ENCODE measurements at places on chromosomes 6 and 20.

- H3K4me1 ChIP-seq = peaks cover 11% of the 10 kb centered on the region
- H3K27ac ChIP-seq = no peak overlapping the region
- H3K36me3 ChIP-seq = no peaks in the 10 kb centered on the region
- H3K27me3 ChIP-seq = no peaks in the 10 kb centered on the region
- no peak overlapping the region for H3K4me3 ChIP-seq
Measured at GRCh38 chr6:33630014-33630413, 8.9 kb downstream of the ITPR3 start.

GRCh38 chr20:32484958-32485769 lies 100.0 kb downstream of the NOL4L start:
- DNase-seq = no peak
- peaks cover 6% of the 10 kb centered on the region for H3K4me1 ChIP-seq
- no peaks in the 10 kb centered on the region for H3K36me3 ChIP-seq
- H3K27me3 ChIP-seq = no peaks in the 10 kb centered on the region
- peak overlapping the region; percentile 70 for H3K4me3 ChIP-seq
- H3K27ac ChIP-seq = no peak overlapping the region

DNA sequence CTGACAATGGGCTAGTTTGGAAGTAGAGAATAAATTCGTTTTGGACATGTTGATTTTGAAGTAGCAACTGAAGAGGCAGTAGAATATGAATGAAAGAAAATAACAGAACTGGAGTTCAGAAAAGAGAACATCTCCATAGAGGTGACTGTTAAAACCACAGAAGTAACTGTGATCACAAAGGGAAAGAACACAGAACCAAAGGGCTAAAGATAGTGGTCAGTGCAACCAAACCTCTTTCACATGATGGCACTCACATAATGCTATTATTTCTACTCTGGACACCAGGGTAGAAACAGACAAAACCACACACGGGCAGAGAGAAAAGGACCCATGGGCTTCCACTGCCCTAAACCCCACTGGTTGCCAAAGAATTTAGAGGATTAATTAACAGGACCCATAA lies 58.5 kb downstream of the CDK19 start:
- no peaks in the 10 kb centered on the region for H3K4me1 ChIP-seq
- H3K4me3 ChIP-seq = no peak overlapping the region
- DNase-seq = no peak
- no peaks in the 10 kb centered on the region for H3K36me3 ChIP-seq

DNA sequence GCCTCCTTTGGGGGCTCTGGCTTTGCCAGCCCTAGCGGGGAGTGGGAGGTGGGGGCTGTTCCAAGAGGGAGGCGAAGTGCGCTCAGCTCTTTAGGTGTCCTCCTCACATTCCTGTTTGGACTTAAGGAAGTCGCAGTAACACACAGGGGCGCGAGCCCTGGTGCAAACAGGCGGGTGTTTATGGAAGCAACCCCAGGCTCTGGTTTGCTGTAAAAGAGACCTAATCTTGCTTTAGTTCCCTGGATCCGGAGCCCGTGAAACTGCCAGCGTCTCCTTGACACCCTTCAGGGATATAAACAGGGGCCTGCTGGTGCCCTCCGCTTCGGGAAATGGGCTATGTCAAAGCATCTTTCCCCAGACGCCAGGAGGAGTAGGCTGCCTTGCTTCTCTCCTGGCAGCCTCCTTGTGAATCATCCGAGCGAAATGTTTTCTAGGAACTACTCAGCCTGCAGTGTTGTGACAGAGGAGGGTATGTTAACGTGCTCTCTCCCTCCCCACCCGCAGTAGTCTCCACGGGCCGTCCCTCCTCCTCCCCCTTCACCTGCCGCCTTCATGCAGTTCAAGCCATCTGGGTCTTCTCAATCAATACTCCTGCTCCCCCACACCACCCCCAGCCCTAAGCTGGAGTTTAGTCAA lies 168.0 kb upstream of the LRFN2 start:
- no peaks in the 10 kb centered on the region for H3K27me3 ChIP-seq
- H3K4me3 ChIP-seq = no peak overlapping the region
- no peak overlapping the region for H3K27ac ChIP-seq
- 0 out of 2 replicates have a peak, but pooled peaks cover 2% of the 10 kb centered on the region for H3K4me1 ChIP-seq
- DNase-seq = no peak

- no peak overlapping the region for H3K27ac ChIP-seq
- H3K4me1 ChIP-seq = no peaks in the 10 kb centered on the region
- no peak overlapping the region for H3K4me3 ChIP-seq
- no peaks in the 10 kb centered on the region for H3K27me3 ChIP-seq
- no peaks in the 10 kb centered on the region for H3K36me3 ChIP-seq
- no peak for DNase-seq
Measured at GRCh38 chr6:126300735-126301134, 39.2 kb upstream of the CENPW start.

DNA sequence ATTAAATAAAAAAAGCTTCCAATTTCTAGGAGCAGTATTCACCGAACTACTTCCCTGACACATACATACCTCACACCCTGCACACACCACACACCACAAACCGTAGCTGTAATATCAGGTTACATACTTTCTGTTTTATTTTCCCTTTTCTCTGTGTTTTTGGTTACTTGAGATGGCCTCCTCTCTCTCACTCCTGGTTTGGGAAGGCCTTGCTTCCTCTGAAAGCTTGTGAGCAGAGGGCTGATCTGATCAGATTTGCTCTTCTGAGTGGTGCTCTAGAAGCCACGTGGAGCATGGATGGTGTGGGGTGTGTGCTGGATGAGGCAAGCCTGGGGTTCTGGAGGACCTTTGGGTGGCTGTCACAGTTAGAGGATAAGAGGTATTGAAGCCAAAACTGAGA lies 20.9 kb downstream of the UTRN start:
- H3K4me3 ChIP-seq = no peak overlapping the region
- H3K27me3 ChIP-seq = no peaks in the 10 kb centered on the region
- H3K36me3 ChIP-seq = no peaks in the 10 kb centered on the region
- H3K27ac ChIP-seq = no peak overlapping the region

DNA sequence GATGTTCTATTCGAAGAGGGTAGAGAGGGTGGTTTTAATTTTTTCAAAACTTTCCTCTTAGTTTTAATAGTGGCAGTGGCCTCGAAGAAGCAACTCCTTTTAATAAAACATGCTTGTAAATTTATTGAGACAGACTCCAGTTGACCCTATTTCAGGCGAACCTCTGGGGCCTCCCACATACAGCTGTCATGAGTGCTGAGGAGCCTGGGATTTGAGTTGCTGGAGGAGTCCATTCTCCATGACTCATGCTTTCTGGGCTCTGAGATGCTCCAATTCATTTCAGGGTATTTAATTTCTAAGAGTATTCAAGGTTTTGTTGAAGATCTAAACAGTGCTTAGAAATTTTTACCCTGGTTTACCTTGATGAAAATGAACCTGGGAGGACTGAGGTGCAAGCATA lies 580.4 kb downstream of the CBLN4 start:
- H3K4me3 ChIP-seq = no peak overlapping the region
- no peaks in the 10 kb centered on the region for H3K36me3 ChIP-seq
- H3K4me1 ChIP-seq = no peaks in the 10 kb centered on the region
- no peak overlapping the region for H3K27ac ChIP-seq
- H3K27me3 ChIP-seq = no peaks in the 10 kb centered on the region

DNA sequence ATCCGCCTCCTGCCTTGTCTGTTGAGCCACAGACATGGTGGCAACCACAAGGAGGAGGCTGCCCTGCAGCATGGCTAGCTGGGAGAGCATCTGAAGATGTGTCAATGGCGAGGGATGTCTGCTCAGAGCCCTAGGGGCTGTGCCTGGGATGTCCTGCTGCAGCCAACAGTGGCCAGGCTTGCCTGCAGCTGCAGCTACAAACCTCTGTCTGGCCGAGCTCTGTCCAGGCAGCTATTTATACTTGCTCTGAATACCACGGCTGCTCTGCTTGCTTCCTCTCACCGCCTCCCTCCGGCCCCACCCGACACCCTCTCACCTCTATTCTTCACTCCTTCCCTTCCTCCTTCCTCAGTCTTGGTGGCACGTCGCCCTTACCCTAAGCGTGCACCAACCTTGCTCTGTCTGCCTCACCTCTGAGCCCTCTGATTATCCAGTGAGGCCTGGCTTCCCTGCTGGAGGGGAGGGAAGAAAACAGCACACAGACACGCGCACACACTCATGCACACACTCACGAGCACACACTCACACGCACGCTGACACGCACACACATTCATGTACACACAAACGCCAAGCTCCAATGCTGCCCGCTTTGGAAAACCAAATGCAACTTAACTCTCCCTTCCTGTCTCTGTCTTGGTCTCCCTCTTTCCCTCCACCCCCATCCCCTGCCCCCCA lies at the start of gene ANGPT4:
Gene ANGPT4, minus strand, starts transcription at position 210 of the 675 bp plus-strand sequence. Its CDS starts 120 bp downstream, at position 90.
- no peak for DNase-seq
- no peaks in the 10 kb centered on the region for H3K36me3 ChIP-seq
- no peaks in the 10 kb centered on the region for H3K27me3 ChIP-seq
- H3K4me1 ChIP-seq = peaks cover 8% of the 10 kb centered on the region

GRCh38 chr20:24437196-24438082 lies 32.0 kb upstream of the SYNDIG1 start:
- H3K27me3 ChIP-seq = no peaks in the 10 kb centered on the region
- H3K36me3 ChIP-seq = no peaks in the 10 kb centered on the region
- DNase-seq = no peak
- no peaks in the 10 kb centered on the region for H3K4me1 ChIP-seq
- H3K27ac ChIP-seq = no peak overlapping the region
- H3K4me3 ChIP-seq = no peak overlapping the region

DNA sequence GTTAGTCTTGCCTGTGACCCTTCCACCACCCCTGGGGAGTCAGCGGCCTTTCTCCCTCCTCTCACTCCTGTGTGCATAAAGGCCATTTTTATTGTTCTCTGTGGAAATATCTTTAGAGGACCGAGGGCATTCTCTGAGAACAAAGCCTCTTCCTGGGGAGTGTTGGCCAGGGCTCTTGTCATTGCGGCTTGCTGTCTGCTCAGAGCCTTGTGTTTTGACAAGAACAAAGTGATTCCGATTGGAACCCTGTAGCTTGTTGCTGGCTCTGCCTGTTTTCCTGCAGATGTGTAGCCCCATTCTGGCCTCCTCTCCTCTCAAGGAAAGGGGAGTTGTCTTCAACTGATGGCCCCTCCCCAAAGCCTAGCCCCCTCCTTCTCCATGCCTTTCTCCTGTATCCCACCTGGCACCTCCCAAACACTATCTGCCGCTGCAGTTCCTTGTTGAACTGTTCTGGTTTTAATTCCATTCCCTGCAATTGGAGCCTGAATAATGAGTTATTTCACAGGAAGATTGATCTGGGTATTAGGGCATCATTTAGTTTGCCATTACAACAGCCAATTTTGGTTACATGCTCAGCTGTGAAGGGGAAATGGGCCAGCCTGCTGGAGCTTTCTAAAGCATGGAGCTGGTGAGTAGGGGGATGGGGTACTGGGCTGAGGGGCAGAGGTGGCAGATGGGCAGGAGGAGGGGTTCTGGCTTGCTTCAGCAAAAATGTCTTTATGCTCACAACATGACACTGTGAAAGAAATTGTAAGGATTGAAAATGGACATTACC lies 252.5 kb downstream of the LRFN2 start:
- H3K36me3 ChIP-seq = no peaks in the 10 kb centered on the region
- peaks cover 17% of the 10 kb centered on the region for H3K4me1 ChIP-seq
- no peak overlapping the region for H3K27ac ChIP-seq
- H3K4me3 ChIP-seq = no peak overlapping the region
- H3K27me3 ChIP-seq = no peaks in the 10 kb centered on the region
- DNase-seq = no peak

DNA sequence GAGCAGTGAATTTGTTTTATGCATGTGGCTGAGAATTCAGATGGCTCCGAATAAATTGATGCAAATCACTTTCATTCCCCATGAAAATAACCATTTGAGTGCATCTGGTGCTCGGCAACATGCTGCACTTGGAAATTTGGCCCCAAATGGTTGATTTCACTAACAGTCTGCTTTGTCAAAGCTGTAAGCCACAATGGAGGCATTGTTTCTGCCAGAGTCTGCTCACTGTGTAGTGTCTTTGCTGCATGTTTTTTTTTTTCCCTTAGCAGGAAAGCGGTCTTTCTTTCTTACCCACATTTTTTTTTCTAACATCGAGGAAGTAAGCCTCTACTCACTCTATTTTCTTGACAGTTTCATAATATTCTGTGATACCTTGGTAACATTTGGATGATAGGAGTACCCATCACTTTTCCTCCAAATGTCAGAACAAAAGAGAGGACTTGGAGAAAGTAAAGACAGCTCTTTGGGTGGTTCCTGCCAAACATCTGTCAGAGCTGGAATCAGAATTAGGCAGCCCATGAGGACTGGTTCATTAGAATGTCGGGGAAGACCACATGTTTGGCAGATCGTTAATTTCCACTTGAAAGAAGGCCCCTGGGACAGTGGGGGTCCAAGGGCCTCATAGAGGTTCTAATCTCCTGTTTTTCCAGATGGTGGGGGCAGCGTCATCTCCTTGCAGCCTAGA lies 149.5 kb downstream of the DOK5 start:
- no peaks in the 10 kb centered on the region for H3K4me1 ChIP-seq
- H3K27ac ChIP-seq = no peak overlapping the region
- no peak for DNase-seq
- no peaks in the 10 kb centered on the region for H3K27me3 ChIP-seq
- no peak overlapping the region for H3K4me3 ChIP-seq

GRCh38 chr20:3222635-3223600 lies 13.6 kb downstream of the ITPA start:
- H3K36me3 ChIP-seq = peaks cover 25% of the 10 kb centered on the region
- no peak for DNase-seq
- H3K27ac ChIP-seq = no peak overlapping the region

- no peaks in the 10 kb centered on the region for H3K27me3 ChIP-seq
- no peak overlapping the region for H3K27ac ChIP-seq
- H3K4me3 ChIP-seq = no peak overlapping the region
Measured at GRCh38 chr6:159981071-159981402, 12.2 kb downstream of the IGF2R start.

DNA sequence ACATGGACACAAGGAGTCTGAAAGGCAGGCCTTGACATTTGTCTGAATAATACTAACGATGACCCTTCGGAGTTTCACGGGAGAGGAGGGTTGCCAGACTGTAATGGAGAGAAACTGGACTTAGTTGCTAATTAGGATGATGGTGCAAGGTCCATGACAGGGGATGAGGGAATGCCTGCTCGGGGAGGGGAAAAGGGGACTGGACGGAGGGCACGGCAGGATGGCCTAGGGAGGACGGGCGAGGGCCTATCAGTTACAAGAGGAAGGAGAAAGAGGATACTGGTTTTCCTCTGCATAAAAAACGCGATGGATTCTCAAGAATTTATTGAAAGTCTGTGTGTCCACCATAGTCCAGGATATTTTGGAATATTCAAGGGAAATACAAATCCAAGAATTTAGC lies 42.7 kb downstream of the IRAK1BP1 start:
- H3K27ac ChIP-seq = no peak overlapping the region
- 0 out of 2 replicates have a peak, but pooled peaks cover 2% of the 10 kb centered on the region for H3K4me1 ChIP-seq
- H3K4me3 ChIP-seq = no peak overlapping the region
- H3K36me3 ChIP-seq = no peaks in the 10 kb centered on the region
- no peak for DNase-seq
